Panc1 (cell line): ENCODE measurements at places on chromosomes 6 and 20.

DNA sequence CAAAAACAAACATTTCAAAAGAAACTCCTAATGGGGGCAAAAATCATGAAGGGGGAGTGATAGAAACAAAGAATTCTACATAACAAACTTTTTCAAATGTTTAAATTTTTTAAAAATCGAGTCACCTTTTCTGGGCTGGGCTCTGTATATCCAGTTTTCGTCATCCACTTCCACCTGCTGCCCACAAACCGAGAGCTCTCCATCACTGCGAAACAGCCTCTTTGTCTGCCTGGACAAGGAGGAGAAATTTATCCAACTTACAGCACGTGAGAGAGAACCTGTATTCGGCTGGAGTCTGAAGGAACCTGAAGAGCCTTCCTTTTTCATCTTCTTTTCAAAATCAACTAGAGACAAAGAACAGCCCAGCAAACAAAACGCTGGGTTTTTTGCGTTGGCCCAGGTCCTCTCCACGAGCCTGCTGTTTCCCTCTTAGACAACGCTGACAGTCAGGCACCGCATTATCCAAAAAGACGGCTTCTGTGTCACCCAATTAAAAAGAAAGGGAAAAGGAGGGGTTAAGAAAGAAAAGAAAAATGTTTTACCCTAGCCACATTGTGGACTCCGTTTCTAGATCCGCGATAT, 72.4 kb upstream of the NHSL1 start:
- DNase-seq: no peak
- no peaks in the 10 kb centered on the region for H3K27me3 ChIP-seq
- H3K27ac ChIP-seq: no peak overlapping the region
- H3K4me3 ChIP-seq: peak overlapping the region; percentile 35

- peaks cover 4% of the 10 kb centered on the region; the same call in 1 of the 2 replicates for H3K4me1 ChIP-seq
- no peak for DNase-seq
- H3K36me3 ChIP-seq: no peaks in the 10 kb centered on the region
These were observed 176.6 kb downstream of the ZDHHC14 start for GRCh38 chr6:157557559-157557958.

DNA sequence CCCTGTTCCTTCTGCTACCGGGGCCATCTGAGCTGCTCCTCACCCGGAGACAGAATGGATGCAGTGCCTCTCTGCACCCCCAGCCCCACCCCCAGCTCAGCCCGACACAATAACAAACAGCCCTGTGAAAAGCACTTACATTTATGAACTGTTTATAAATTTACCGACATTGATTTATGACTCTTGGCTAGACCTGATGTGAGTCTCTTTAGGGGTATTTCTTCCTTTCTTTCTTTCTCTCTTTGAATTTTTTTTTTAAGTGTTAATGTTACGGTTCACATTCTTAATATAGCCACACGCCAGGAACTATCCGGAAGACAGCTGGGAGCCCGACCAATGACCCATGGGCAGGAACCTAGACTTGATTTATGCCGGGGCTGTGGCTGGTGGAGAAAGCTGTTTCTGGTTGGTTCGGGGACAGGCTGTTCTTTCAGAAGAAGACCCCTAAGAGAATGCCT, 266.3 kb downstream of the CDC5L start:
- no peaks in the 10 kb centered on the region for H3K36me3 ChIP-seq
- DNase-seq: no peak
- H3K27me3 ChIP-seq: no peaks in the 10 kb centered on the region
- no peak overlapping the region for H3K27ac ChIP-seq
- no peak overlapping the region for H3K4me3 ChIP-seq
- H3K4me1 ChIP-seq: no peaks in the 10 kb centered on the region; the same call in 1 of the 2 replicates

- no peaks in the 10 kb centered on the region for H3K36me3 ChIP-seq
- no peaks in the 10 kb centered on the region; the same call in 1 of the 2 replicates for H3K4me1 ChIP-seq
- no peak overlapping the region for H3K4me3 ChIP-seq
- no peak for DNase-seq
These were observed 4.6 kb downstream of the POU3F2 start for GRCh38 chr6:98838975-98839374.

DNA sequence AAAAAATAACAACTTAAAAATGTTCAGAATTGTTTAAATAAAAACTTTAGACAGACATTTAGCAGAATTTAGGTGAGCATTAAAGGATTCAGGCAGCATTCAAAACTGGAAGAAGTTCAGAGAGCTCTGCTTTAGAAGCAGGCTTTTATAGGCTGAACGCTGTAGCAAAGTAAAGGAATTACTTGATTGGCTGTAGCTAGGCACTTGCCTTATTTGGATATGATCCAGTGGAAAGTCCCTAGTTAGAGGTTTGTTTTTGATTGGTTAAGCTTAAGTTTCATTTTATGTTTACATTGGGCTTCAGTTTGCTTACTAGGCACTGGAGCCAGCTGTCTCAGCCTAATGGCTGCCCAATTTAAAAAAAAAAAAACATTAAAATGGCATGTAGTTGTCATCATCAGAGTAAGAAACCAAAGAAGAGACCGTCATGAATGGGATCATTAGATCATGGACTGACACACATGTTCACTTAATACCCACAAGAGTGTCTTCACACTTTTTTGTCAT, 65.1 kb downstream of the CBFA2T2 start:
- DNase-seq: peak; percentile 69
- H3K4me3 ChIP-seq: no peak overlapping the region
- peaks cover 10% of the 10 kb centered on the region; the same call in 1 of the 2 replicates for H3K4me1 ChIP-seq
- no peaks in the 10 kb centered on the region for H3K27me3 ChIP-seq

DNA sequence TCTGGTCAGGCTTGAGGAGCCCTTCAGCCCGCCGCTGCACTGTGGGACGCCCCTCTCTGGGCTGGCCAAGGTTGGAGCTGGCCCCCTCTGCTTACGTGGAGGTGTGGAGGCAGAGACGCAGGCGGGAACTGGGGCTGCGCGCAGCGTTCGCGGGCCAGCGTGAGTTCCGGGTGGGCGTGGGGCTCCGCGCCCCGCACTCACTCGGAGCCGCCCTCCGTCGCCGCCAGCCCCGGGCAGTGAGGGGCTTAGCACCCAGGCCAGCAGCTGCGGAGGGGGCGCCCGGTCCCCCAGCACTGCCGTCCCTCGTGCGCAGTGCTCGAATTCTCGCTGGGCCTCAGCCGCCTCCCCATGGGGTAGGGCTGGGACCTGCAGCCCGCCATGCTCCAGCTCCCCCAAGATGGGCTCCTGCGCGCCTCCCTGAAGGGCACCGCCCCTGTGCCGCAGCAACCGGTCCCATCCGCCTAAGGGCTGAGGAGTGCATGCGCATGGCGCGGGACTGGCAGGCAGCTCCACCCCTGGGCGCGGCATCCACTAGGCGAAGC, 695.9 kb downstream of the EPHA7 start:
- H3K36me3 ChIP-seq: no peaks in the 10 kb centered on the region
- no peak overlapping the region for H3K4me3 ChIP-seq
- H3K4me1 ChIP-seq: no peaks in the 10 kb centered on the region
- no peak for DNase-seq
- H3K27ac ChIP-seq: no peak overlapping the region

GRCh38 chr20:62489186-62489931, 13.6 kb upstream of the GATA5 start:
- DNase-seq: no peak
- no peaks in the 10 kb centered on the region for H3K27me3 ChIP-seq
- H3K36me3 ChIP-seq: no peaks in the 10 kb centered on the region
- peak overlapping the region; percentile 84 for H3K27ac ChIP-seq
- H3K4me1 ChIP-seq: peaks cover 84% of the 10 kb centered on the region

DNA sequence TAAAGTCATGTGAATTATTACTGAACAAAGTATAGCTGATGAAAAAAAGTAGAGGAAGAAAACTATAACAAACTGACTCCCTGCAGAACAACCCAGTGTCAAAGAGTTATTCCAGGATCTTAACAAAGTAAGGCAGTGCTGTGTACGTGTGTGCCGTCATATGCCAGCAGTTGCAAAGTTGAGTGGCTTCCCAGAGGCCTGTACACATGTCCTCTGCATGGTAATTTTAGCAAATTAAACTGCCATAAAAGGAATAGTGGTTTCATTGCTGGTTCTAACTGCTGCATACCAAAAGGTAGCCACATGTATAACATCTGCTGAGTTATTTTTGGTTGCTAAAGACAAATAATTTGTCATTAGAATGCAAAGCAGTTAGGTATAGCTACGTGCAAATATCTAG, 44.8 kb downstream of the RIPOR2 start:
- H3K4me1 ChIP-seq: no peaks in the 10 kb centered on the region
- H3K27ac ChIP-seq: no peak overlapping the region
- no peaks in the 10 kb centered on the region; the same call in none of the 2 replicates for H3K27me3 ChIP-seq
- H3K4me3 ChIP-seq: no peak overlapping the region
- no peaks in the 10 kb centered on the region for H3K36me3 ChIP-seq

- peaks cover 10% of the 10 kb centered on the region; the same call in 1 of the 2 replicates for H3K27me3 ChIP-seq
- no peak for DNase-seq
These were observed 684 bp upstream of the DNAH8 start for GRCh38 chr6:38714239-38715015.

DNA sequence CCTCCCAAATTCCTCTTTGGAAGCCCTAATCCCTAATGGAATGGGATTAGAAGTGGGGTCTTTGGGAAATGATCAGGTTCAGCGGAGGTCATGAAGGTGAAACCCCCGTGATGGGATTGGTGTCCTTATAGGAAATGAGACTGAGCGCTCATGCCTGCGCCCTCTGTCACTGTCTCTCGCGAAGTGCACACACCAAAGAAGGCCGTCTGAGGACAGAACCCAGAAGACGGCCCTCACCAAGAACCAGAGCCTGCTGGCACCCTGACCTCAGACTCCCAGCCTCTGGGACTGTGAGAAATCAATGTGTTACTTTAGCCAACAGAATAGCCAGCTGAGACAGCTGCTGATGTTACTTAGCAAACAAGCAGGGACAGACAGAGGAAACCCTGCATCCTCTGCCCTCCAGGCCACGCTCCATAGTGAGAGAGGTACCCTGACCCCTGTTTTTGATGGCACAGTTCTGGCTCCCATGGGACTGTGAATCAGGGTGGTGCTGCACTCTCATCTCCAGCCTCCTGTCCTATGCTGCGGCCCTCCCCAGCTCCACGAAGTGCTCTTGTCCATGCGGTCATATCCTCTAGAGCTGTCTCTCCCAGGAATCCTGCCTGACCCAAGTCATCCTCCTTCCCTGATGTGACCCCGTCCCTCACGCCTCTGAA, 369.3 kb downstream of the ZFAND3 start:
- no peak overlapping the region for H3K4me3 ChIP-seq
- no peak overlapping the region for H3K27ac ChIP-seq
- no peaks in the 10 kb centered on the region for H3K27me3 ChIP-seq

DNA sequence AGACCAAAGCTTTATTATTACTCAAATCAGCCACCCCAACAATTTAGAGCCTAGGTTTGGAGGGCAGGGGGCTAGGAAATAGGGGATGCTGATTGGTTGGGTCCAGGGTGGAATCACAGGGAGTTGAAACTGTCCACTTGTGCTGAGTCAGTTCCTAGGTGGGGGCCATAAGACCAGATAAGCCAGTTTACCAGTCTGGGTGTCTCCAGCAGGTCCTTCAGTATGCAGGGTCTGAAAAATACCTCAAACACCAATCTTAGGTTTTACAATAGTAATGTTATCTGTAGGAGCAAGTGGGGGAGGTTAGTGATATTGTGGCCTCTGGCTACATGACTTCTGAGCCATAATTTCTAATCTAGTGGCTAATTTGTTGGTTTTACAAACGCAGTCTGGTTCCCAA, 63.2 kb downstream of the UBR2 start:
- no peak overlapping the region for H3K4me3 ChIP-seq
- H3K27me3 ChIP-seq: no peaks in the 10 kb centered on the region
- H3K27ac ChIP-seq: no peak overlapping the region
- H3K36me3 ChIP-seq: no peaks in the 10 kb centered on the region
- H3K4me1 ChIP-seq: no peaks in the 10 kb centered on the region
- DNase-seq: no peak

DNA sequence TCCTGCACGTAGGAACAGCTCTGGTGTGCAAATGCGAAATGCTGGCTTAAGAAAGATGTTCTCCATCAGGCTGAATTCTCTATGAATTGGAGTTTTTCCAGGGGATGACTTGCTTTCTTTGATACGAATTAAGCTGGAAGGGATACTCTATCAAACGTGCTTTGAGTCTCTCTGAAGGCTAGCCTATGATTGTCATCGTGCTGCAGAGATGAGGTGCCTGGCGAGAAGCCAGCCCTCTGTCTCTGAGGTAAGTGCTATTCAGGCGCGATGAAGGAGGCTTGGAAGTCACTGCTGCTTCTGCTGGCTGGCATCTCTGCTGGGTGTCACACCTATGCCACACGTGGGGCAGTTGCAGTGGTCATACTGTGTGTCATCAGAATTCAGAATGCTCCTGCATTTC, 223.7 kb downstream of the TAF4 start:
- DNase-seq: no peak
- H3K36me3 ChIP-seq: no peaks in the 10 kb centered on the region
- H3K4me1 ChIP-seq: no peaks in the 10 kb centered on the region
- peaks cover 4% of the 10 kb centered on the region; the same call in 1 of the 2 replicates for H3K27me3 ChIP-seq
- H3K4me3 ChIP-seq: no peak overlapping the region

DNA sequence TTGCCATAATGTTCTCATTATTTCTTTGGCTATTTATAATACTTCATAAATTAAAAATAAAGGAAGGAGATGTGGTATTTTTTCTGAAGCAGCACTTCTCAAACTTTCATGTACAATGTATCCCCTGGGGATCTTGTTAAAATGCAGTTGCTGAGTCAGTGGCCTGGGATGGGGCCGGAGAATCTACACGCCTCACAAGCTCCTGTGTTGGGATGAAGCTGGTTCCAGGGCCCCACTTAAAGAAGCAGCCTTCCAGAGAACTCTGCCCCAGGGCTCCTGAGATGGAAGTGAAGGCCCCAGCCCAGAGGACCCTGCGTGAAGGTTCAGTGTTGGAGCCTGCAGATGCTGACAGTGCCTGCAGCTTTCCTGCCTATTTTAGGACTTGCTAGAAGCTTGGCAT, 40.1 kb upstream of the SLC23A2 start:
- no peak for DNase-seq
- no peak overlapping the region for H3K27ac ChIP-seq
- no peaks in the 10 kb centered on the region for H3K27me3 ChIP-seq
- no peak overlapping the region for H3K4me3 ChIP-seq
